ENCODE measurements at places on chromosomes 12 and 14.
A peak's percentile ranks its signal among the peaks of the same experiment; 100 is the strongest.

GRCh38 chr14:58571769-58572472, 65.8 kb upstream of the DACT1 start:
- no peak for DNase-seq

- no peak for DNase-seq
These were observed 47.6 kb downstream of the TMEM132C start for GRCh38 chr12:128314611-128315010.

DNA sequence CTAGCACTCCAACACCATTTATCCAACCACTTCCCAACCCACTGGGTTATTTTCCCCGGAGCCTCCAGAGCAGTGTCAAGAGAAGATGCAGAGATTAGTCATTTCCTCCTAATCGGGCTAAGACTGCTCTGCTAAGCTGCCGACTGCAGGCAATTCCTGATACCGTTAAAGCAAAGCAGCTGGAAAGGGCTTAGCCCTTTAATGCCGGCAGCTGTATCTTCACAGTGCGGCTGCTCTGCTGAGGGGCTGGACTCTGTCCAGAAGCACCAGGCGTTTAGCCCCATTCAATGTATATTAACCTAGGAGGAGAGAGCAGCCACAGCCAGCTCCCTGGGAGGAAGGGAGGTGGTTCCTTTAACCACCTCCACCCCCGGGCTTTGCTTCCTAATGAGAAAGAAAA, 11.1 kb downstream of the AQP6 start:
- DNase-seq, result no peak

- DNase-seq, result no peak
These were observed 105.8 kb upstream of the NAP1L1 start for GRCh38 chr12:76190299-76190698.

DNA sequence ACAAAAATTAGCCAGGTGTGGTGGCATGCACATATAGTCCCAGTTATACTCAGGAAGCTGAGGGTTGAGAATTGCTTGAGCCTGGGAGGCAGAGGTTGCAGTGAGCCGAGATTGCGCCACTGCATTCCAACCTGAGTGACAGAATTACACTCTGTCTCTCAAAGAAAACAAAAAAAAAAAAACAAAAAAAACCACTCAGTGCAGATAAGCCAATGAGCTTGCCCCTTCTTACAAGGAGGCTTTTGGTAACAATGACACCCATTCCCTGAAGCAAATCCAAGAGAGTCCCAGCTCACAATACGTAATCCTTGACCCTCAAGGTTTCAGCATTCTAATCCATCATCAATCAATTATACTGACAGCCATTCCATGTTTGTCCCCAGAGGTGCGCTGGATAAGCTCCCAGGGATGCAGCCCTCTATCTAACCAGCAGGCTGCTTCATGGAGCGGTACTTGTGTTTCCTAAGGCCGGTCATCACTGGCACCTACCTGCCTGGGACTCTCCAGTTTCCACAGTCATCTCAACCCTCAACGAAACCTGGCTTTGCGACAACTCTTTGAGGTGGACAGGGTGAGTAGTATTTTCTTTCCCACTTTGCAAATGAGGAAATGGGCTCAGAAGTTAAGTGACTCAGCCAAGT, 12.4 kb downstream of the GCN1 start:
- DNase-seq, result no peak

DNA sequence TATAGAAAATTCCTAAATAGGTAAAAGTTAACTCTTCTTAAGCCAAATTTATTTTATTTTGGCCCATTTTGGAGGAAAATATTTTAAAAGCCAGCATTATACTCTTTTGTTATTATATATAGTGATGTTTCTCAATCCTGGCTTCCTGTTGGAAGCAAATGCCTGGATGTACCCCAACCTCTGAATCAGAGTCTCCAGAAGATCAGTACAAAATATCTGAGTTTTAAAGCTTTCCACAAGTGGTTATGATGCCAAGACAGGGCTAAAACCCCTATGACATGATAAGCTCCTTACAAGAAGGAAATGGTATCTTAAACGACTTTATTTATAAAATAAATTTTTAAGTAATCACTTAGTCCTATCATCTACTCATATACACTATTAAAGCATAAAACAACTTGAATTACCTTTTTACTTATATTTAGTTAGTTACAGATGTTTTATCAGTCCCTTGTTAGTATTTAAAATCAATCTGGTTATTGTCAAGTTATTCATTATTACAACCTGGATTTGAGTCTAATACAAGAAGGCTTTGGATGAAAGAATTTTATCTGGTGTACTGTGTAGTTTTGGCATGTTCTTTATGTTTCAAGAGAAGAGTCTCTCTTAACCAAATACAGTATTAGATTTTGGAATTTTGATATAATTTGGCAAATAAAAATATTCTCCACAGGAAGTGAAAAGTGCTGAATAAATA, 238.1 kb downstream of the SLC2A13 start:
- no peak for DNase-seq

DNA sequence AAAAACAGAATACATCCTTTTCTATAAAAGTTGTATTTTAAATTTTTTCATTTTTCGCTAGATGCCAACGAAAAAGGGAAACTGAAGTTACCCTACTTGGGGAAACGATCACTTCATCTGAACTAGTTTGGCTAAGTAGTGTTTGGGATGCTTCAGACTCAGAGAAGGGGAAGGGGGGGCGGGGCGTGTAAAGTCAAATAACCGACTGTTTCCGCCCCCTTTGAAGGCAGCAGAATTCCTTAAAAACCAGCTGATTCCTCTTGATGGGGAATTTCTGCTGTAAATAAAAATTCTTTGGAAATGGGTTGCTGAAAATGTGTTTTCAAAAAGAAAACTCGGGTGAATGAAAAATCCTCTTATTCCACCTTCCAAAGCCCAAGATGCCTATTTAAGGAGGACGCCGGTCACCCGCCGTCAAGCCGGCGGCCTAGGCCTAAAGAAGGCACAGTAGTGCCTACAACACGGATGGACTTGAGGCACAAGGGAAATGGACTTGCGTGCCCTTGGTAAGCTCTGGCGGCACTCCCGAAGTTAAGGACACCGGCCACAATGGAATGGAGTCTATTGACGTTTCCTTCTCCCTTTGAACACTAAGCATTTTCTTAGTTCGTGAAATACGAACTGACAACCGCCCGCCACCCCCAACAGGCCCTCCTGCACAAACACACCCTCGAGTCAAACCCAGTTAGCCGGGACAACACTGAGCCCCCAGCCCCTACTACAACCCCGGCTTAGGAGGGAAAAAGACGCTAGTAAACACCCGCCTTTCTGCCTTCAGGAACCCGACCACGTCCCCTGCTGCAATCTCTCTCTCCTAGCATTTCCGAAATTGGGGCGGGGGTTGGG, 1.9 kb downstream of the ATXN2 start:
- peak; percentile 30 for DNase-seq

- no peak for DNase-seq
These were observed 33.8 kb downstream of the WBP11 start for GRCh38 chr12:14769466-14769968.

DNA sequence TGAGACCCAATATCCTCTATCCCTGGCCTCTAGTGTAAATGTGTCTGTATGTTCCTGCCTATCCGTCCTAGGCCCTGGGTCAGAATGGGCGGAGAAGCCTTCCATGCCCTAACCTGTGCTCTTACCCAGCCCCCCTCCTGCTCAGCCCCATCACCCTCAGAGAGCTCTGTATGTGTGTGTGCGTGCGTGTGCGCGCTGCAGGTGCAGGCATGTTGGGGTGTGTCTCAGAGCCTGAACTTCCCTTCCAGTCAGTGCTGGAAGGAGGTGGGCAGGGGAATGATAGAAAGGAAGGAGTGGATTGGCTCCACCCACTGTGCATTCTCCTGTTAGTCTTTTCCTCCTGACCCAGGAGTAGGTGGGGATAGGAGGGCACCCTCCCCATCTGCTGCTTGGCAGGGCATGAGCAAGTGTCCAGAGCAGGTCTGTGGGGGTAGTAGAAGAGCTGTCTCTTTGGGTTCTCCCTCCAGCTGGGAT, 7.2 kb downstream of the NAB2 start:
- no peak for DNase-seq

GRCh38 chr12:6425590-6426531, 18.9 kb upstream of the CD27 start:
- no peak for DNase-seq

DNA sequence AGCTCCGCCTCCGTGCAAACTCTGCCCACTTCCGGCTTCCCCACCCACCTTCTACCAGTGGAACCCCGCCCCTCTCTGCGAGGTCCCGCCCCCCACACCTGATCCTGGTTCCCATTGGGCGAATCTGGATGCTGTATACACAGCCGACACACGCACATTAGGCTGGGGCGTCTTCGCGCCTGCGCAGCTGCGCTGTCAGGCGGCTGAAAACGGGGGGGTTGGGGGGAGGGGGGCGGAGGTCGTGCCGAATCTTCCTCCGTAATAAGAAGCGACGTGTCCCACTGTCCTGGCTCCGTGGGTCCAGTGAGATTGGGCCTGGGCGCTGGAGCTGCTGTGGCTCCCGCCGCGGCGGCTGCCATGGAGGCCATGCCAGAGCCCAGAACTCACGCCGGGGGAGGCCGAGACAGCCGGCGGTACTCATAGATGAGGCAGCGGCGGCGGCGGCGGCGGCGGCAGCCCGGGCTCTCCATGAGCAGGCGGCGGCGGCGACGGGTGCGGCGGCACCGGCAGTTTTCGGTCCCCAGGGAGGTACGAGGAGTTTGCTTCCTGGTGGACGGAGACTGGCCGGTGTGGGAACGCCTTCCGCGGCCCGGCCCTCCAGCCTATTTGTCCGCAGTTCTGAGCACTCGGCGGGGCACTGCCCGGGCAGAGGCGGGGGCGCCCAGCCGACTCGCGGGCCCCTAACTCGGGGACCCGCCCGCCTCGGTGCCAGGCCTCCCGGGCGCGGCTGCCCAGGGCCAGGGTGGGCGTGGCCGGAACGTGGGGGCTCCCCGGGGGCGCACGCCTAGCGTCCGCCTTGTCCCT, 64.5 kb downstream of the KLHL28 start:
- DNase-seq, result peak; percentile 71

- no peak for DNase-seq
These were observed 180.8 kb downstream of the ERC1 start for GRCh38 chr12:1171657-1172408.
